HT-29 (cell line): ENCODE measurements at places on chromosomes 4 and X. TPM values are rescaled to one million over a fixed set of nuclear protein-coding genes. Genes with fewer than 3 reads are reported as not detected.

The CHRDL1 gene
- not detected in 2 replicates for total RNA-seq

The SLC6A14 gene
- 0.10 and 0.13 TPM in 2 replicates for total RNA-seq

DNA sequence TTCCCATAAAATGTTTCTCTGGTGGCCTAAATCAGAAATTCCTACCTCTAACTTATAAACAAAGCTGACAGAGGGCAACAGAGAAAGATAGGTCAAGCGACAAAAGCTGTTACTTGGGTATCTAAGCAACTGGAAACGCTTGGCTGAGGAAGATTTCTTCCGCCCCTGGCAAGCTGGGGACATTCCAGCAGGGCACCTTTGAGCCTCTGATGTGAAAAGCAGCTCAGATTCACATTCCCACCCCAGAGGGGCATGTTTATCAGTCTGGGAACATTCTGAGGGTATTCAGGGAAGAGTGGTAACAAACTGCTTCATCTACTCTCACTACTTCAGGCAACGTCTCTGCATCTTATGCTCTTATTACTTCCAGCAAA lies 3.5 kb upstream of the CDS1 start:
- no peak for DNase-seq

- DNase-seq = no peak
Observed at GRCh38 chr4:150863456-150863855, 151.6 kb downstream of the LRBA start.

- DNase-seq = no peak
Observed at GRCh38 chr4:97073194-97073593, 1070.1 kb downstream of the STPG2 start.

GRCh38 chr4:21410372-21410771 lies 538.2 kb downstream of the KCNIP4 start:
- DNase-seq = no peak

DNA sequence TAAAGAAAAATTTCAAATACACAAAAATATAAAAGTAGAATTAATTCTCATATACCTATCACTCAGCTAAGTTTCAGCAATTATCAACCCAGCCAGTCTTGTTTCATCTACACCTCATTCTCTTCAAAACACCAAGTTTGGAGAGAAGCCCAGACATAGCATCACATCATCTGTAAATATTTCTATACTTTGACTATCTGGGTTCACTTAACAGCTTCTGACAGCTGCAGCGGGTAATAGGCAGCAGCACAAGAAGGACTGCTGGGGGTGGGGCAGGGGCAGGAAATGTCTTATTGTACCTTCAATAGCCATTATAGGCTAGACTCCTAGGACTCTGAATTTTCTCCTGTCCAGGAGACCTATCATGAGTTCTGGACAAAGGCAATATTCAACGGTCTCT lies 54.1 kb downstream of the PHF8 start:
- no peak for DNase-seq

DNA sequence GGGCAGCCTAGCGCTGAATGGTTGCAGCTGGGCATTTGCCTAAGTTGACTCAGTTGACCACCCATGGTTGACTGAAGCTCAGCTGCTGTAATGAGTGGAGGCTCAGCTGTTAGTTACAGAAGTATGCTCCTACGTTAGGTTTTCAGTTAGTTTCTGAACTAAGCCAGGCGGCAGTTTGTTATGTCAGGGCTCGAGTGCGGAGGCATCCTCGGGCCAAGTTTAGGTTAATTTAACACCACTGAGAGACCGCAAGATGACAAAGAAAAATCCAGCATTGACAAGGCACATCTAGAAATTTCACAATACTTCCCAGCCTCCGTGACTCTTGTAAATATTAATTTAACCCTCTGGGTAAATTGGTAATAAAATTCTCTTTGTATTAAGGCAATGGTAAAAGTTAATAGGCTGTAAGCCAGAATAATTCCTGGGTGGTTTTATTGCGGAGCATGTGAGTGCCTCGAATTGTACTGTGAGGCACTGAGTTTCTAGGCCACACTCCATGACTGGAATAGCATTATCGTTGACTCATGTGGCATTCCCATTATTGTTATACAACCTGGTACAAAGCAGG lies 33.1 kb upstream of the CDKN2AIP start:
- DNase-seq = no peak
